Stimulated activated CD8-positive, alpha-beta memory T cell treated with anti-CD3 and anti-CD28 coated beads, Interleukin-15, amount 100 ng/mL, for 48 hours (primary cell): ENCODE measurements at places on chromosomes 6 and 20.

DNA sequence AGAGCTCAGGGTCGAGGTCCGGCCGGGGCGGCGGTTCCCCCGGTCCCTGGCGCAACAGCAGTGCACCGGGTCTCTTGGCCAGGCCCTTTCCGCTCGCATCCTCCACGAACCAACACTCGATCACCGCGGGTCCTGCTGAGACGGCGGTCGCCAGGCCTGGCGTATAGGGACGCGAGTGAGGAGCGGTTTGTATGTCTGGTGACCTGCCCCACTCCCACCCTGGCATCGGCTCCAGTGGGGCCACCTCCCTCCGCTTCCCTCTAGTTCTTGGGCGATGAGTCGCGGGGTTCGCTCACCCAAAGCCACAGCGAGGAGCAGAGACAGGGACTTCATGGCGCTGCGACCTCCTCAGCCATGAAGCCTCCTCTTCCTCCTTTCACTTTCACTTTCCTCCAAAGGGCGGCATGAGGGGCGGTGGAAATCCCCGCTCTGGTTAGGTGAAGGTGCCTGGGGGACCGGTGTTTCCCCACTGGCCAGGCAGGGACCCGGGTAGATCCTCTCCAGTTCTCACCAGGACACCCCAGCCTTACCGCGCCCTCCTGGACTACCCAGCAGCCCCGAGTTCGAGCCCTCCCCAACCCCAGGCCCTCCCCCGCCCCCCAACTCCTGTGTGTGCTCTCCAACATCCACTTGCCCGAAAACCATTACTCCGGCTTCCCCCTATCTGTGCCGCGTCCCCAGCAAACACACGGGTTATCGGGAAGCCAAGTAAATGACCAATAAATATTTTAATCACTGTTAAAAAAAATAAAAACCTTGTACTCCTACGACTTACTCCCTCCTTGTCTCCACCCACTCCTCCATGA, at the start of gene TAPBP:
Gene TAPBP (minus strand): TSS at position 370 of the 806 bp plus-strand sequence. CDS start 37 bp downstream, at position 333.
- DNase-seq: peak; percentile 81

- no peak for DNase-seq
These were observed 37.3 kb upstream of the AHI1 start for GRCh38 chr6:135534773-135535380.

- DNase-seq: no peak
These were observed 20.1 kb upstream of the RCAN2 start for GRCh38 chr6:46511320-46511719.

DNA sequence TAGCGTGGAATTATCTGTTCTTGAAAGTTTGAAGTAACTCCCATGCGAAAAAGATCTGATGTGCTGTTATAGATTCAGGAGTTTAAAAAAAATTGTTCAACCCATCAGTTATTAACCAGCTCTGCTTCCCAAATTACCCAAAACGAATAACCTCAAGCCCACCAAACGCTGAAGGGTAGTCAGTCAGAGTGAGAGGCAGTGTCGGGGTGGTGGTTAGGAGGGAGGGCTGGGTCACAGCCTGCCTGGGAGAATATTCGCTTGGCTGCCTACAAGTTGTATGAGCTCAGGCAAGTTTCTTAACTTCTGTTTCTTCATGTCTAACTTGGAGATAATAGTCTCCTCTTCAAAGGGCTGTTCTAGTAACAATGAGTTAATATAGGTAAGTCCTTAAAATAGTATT, 114.6 kb downstream of the JPH2 start:
- DNase-seq: no peak

GRCh38 chr20:44003609-44004008, 89.0 kb downstream of the TOX2 start:
- no peak for DNase-seq

GRCh38 chr6:150229436-150230163, 86.8 kb downstream of the PPP1R14C start:
- no peak for DNase-seq

- DNase-seq: peak; percentile 55
These were observed 18.6 kb downstream of the TAB2 start for GRCh38 chr6:149335924-149336608.

DNA sequence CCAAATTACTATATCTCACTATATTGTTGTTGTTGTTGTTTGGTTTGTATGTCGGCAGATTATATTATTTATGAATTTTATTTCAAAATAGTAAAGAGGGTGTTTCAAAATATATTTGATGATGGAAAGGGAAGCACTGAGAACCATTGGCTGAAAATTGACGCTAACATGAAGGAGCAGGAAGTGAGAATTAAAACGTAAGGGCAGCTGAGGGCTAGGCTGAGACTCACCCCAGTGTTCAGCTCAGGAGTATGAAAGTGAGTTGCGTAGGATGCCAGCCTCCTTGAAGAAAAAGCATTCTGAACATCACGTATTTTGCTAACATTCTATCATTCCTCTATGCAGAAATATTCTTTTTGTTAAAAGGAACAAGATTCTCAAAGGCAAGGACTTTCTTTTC, 10.7 kb upstream of the IPCEF1 start:
- DNase-seq: no peak

- no peak for DNase-seq
These were observed 46.2 kb upstream of the SUPT3H start for GRCh38 chr6:45423824-45424450.

DNA sequence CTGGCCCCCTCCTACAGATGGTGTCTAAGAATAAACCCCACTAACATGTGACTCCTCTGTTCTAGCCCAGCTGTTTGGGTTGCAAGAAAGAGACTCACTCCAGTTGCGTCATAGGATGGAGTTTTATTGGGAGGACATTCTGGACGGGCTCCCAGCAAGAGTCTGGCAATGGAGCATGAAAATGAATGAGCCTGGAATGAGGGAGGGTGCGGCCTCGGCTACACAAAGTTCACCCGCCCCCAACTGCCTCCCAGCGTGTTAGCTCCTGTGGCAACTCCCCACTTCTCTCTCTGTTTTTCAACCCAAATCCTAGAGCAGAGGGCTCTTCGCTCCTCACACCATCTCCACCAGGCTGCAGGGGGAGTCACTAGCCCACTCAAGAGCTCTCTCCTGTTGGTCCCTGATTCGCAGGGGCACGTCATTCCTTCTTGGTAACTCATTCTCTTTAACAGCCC, 5.1 kb upstream of the ADAM33 start:
- no peak for DNase-seq

- no peak for DNase-seq
These were observed 32.7 kb upstream of the GSTA3 start for GRCh38 chr6:52942221-52942620.

DNA sequence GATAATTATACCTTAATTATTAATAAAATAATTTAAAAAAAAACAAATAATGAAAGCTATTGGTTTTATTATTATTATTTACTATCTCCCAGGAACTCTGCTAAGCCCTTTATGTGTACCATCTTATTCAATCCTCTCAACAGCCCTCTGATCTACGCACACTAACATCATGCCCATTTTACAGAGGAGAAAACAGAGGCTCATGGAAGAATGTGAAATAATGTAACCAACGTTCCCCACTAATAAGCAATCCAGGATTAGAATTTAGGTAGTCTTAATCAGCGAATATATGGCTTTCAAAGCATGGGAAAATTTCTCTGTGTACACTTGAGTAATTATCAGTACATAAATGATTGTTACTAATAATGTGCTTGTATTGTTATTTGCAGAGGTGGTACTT, 89.0 kb downstream of the MAFB start:
- no peak for DNase-seq

- no peak for DNase-seq
These were observed 36.4 kb upstream of the STXBP5 start for GRCh38 chr6:147167576-147168461.

DNA sequence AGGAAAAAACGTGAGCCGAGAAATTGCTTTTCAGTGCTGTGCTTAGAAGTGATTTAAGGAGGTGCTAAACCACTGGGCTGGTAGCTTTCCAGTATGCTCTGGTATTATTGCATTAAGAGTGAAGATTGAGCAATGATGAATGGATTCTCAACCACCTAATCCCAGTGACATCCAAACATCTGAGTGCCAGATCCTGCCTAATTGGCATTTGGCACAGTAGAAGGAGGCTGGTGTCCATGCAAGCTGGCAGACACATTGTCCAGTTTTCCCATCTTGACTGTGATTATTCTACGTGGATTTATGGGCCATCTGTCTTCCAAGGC, 398.0 kb upstream of the PLCB4 start:
- DNase-seq: no peak

DNA sequence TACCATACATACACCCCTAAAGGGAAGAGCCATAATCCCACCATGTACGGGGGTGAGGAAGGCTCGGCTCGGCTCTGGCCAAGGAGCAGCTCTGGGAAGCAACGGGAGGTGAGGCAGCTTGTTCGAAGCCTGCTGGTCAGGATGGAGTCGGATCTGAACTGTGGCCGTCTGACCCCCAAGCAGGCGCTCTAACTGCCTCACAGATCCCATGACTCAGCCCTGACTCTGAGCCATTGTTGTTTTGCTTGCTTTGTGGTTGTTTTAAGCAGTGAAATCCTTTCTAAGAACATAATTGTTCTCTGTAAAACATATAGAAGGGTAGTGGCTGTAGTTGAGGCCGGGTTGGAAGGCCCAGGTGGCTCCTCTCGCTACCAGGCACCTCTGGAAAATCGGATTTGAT, 10.9 kb downstream of the C6orf132 start:
- no peak for DNase-seq
